ENCODE measurements at places on chromosomes 11 and 22. TPM values are rescaled to one million over a fixed set of nuclear protein-coding genes. Genes with fewer than 3 reads are reported as not detected.

GRCh38 chr11:108915666-108916065 is 250.8 kb downstream of the DDX10 start:
- no peak for DNase-seq

GRCh38 chr22:44534335-44534734 is 36.3 kb upstream of the RTL6 start:
- DNase-seq, result no peak

DNA sequence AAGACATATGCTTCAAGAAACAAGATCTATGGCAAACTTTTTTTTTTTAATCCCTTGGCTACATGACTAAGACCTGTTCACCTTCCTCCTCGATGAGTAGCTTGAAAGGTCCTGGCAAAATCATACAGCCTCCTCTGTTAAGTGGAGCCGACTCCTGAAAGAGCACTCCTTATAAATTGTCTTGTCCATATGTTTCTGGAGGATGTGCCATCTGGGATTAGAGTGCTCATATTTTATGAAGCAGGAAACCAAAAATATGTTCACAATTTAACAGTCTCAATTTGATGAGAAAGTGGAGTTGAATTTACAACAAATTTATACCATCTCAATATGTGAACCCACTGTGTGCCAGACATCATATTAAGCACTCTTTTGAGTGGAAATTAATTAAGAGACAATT is 912.1 kb upstream of the FAT3 start:
- no peak for DNase-seq

DNA sequence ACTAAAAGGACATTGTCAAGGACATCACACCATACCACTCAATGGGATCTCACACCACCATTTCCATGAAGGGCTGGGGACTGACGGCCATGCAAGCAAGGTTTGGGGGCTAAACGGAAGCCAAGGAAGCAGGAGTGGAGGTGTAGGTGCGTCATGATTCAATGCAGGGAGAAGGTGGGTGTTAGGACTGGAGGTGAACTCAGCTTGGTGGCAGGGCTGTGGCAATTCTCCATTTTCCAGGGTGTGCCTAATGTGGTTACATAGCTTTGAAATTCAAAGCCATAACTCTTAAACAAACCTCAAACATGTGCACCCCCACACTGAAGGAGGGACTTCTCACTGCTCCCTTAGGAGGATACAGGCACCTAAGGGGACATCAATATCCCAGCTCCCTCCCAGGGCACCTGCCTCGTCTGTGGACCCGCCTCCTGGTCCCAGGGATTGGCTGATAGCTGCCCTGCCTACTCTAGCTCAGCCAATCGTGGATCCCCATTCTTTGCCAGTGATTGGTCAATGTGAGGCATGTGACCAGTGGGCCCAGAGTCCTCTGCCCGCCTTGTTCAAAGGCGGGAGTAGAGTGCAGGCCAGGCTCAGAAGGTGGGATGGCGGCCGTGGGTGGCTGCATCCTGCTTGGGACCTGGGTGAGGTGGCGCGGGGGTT is 64.6 kb downstream of the CTTN start:
- no peak for DNase-seq

GRCh38 chr11:96647621-96648020 is 257.8 kb downstream of the JRKL start:
- DNase-seq, result no peak

- DNase-seq, result no peak
Observed at GRCh38 chr22:50469377-50470305, 5.2 kb downstream of the SBF1 start.

DNA sequence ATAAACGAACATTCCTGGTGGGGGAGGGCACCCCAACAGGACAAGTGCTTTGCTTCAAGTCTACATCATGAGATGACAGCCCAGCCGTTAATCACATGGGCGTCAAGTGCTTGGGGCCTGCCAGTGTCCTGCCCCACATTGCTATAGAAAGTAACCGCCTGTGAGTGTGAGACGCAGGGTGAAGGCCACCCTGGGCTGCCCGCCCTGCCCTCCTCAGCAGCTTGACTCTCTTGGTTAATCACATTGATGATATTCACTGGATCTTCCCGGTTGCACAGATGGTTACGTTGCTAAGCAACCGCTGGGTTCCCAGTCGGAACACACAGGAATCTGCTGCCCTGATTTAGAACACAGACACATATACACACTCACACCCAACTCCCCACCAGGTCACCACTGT is 79.3 kb downstream of the CTTN start:
- DNase-seq, result no peak

DNA sequence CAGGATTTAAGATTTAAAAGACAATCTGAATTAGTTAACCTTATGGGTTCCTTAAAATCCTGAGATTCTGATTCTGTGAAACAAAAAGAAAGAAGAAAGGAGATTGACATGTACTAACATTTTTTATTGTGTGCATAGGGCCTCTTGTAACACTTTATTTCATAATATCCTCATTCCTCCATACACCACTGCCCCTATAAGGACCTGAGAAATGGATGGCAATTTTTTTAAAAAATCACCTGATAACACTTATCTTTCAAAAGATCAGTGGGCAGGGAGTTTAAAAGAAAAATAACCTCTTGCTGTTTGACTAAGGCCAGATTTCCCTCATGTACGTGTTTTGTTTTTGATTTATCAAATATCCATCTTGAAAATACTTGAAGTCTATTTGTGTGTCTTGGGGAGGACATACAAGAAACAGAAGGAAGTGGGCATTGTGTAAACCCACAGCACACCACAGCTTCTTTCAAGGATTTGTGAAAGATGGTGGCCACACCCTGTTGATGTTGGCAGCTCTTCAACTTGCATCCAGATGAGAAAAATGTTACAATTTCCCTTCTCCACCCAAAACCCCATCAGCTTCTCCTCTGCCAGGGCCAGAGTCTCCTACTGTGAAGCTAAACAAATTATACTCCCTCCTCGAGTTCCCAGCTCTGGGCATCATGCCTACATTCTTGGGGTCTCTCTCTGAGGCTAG is 35.0 kb upstream of the MPEG1 start:
- DNase-seq, result no peak

GRCh38 chr22:29139965-29140782 is 65.5 kb upstream of the EMID1 start:
- no peak for DNase-seq

- DNase-seq, result no peak
Observed at GRCh38 chr22:33324228-33324627, 266.0 kb upstream of the SYN3 start.

GRCh38 chr11:103910721-103911120 is 125.7 kb upstream of the DDI1 start:
- no peak for DNase-seq

- DNase-seq, result no peak
Observed at GRCh38 chr22:45576273-45576625, 73.6 kb downstream of the FBLN1 start.

CHST1 gene
- total RNA-seq, result 42.1 TPM

OR52I2 gene
- total RNA-seq, result not detected

DEUP1 gene
- not detected for total RNA-seq
